Skin of body (tissue), 3 donors: ENCODE measurements at places on chromosomes 12 and 14. TPM values are rescaled to one million over a fixed set of nuclear protein-coding genes. Genes with fewer than 3 reads are reported as not detected.

The NOVA1 gene
- total RNA-seq = 11.5 TPM

The MMP14 gene
- 171 TPM for total RNA-seq

The HOXC5 gene
- 1.4 TPM for total RNA-seq

The ASPG gene
- 3.6 TPM for total RNA-seq

The SRRM4 gene
- total RNA-seq = 0.10 TPM

DNA sequence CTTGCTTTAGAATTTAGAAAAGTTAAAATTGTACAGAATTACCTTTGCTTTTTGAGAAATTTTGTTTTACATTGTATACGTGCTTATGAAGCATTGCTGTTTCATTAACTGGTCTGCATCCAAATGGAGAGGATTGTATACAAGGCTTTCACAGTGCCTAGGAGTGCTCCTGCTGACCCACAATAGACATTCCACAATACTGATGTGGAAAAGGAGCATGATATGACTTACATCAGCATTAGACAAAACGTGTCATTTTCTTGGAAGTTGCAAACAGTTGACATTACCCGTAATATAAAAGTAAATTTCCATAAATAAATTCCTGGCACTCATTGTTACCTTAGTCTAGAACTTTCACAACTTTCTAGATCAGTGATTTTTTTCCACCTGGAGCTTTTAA is 1.9 kb downstream of the PRKD1 start:
- DNase-seq = no peak

DNA sequence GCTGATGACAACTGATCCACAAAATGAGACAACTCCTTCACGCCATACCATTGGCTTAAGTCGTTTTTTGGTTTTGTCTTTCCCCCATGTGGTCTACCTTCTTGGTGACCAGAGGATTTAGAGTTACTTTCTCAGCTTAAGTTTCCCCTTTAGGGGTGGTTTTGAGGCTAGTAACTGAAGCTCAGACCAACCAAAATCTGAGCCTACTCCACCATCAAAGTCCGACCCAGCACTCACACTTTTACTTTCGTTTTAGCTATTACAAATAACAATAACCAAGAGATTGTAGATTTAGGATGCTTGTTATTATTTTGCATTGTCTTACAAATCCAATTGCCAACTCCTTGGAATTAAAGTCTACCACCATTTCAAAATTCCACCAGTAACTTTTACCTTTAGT is 130.6 kb upstream of the MDM1 start:
- DNase-seq = no peak

DNA sequence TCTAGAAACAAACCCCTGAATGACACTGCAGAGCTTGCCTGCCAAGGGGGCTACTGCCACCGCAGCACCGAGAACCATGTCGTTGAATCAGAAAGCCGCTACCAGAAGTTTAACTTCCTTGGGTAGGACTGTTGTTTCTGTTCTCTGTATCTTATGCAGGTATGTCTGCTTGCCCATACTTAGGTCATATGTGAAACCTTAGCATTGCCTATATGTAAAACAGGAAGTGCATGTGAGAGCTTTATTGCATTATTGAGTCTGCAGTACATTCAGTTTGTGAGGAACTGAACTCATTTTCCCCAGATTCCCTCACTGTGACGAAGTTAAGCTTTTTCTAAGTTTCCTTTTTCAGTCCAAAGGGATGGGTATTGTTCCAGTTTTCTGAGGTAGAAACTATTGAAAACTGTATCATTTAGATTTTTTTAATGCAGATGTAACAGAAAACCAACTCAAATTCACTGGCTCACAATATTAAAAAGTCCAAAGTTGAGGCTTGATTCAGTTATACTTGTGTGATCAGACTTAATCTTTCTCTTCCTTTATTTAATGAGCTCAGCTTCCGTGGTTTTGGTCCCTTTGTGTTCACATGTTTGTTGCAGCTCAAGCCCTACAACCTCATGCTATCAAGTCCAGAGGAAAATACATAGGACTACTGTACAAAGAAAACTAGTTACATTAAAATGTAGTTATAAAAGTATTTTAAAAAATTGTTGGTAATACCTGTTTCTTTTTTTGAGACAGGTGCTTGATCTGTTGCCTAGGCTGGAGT is 6.9 kb downstream of the FBXO34 start:
- no peak for DNase-seq

DNA sequence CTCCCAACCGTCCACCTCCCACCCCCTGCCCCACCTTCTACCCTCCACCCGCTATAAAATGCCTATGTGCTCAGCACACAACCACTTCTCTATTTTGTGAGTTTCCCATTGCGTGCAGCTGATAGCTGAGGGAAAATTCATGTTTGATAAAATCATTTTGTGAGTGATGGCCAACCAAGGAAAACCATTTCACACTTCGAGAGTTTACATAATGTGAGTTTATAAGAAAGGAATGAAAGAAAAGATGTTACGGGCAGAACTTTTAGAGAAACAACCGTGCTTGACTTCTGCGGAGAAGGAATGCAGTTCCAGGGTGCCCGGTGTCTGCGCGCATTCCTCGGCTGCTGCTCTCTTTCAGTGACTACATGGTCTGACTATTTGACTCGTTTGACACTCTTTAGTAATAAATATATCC is 140.9 kb downstream of the EFCAB11 start:
- peak; percentile 58 for DNase-seq

- no peak for DNase-seq
Observed at GRCh38 chr12:61713121-61713520, 547.1 kb upstream of the USP15 start.

GRCh38 chr12:23949348-23950209 is at the start of gene SOX5:
TSS of gene SOX5 (minus strand) at chr12:23949670. CDS start at chr12:23949601, 69 bp downstream.
- DNase-seq = peak; percentile 3

- peak; percentile 26 for DNase-seq
Observed at GRCh38 chr14:96184737-96185136, 19.9 kb upstream of the BDKRB2 start.

DNA sequence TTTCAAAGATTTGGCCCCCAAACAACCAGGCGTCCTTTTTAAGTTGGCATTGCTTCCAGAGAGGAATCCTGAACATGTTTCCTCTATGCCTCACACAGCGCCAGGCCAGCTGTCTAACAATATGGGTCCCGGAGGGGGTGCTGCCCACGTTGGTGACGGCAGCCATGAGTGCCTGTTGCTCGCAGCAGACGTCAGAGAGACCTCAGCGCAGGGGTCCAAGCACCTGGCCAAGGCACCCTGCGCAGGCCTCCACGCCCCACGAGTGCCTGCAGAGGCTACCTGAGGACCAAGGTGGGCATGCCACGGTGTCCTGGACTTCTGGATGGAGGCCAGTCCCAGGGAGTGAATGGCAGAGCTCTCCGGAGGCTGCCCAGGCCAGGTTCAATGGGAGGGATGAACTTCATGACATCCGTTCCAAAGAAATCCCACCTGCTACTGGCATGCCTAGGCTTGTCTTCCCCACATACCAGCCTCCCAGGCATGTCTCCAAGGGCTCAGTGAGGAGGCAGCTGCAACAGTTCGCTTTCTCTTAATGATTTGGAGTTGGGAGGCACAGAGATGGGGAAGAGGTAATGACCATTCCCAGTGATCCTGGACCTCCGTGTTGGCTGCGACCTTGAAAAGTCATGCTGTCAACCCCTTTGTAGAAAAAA is 11.6 kb upstream of the FOXN3 start:
- DNase-seq = no peak

- DNase-seq = no peak
Observed at GRCh38 chr14:100979780-100980179, 76.3 kb upstream of the RTL1 start.

DNA sequence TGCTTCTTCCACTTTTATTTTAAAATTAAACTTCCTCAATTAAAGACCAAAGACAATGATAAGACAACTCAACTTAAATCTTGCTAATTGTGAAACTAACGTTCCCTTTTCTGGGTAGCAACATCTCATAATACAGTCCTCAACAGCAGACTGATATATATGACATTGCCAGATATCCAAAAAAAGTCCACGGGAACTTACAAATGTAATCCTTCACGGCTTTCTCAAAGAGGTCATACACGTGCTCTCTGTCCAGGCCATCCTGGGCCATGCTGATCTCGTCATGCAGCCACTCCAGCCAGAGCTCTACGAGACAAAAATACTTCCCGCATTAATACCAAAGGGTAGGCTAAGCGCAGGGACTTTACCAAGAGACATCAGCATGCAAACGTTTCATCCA is 13.3 kb downstream of the SART3 start:
- DNase-seq = no peak

- DNase-seq = no peak
Observed at GRCh38 chr12:6954316-6955107, 3.4 kb downstream of the PTPN6 start.

DNA sequence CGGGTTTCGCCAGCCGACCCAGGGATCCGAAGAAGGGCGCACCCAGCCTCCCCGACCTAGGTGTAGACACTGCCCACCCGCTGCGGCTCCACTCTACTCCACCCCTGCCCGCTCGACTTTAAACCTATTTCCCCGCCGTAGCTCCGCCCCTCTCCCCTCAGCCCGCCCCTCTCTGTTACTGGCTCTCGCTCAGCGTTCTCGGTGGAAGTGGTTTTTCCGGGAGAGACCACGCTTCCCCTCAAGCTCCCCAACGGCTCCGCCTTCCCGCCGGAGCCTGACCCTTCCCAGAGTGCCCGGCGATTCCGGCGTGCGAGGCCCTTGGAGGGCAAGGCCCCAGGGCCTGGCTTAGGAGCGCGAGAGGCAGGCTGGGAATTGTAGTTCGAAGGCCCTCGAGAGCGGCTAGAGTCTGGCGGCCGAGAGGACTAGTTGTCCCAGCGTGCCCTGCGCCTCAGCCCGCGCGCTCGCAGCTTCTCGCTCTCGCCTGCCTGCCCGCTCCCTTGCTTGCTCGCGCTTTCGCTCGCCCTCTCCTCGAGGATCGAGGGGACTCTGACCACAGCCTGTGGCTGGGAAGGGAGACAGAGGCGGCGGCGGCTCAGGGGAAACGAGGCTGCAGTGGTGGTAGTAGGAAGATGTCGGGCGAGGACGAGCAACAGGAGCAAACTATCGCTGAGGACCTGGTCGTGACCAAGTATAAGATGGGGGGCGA is at the start of gene PA2G4:
Gene PA2G4, plus strand, starts transcription at position 451 of the 706 bp plus-strand sequence. Its CDS starts 179 bp downstream, at position 630.
- peak; percentile 97 for DNase-seq

- no peak for DNase-seq
Observed at GRCh38 chr14:105167303-105168092, 1.1 kb downstream of the JAG2 start.

DNA sequence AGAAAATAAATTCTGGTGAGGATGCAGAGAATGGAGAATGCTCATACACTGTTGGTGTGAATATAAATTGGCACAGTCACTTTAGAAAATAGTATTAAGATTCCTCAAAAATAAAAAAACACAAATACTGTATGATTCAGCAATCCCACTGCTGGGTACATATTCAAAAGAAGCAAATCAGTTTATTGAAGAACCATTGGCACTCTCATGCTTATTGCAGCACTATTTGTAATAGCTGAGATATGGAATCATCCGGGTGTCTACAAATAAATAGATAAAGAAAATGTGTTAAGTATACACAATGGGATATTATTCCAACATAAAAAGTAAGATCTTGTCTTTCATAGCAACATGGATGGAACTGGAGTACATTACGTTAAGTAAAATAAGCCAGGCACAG is 579.4 kb upstream of the SEL1L start:
- no peak for DNase-seq

- no peak for DNase-seq
Observed at GRCh38 chr14:69039288-69039628, 60.2 kb upstream of the ACTN1 start.

GRCh38 chr14:57061009-57061711 is 207.5 kb downstream of the EXOC5 start:
- DNase-seq = no peak
